Activated CD4-positive, alpha-beta T cell treated with anti-CD3 and anti-CD28 coated beads, Interleukin-2, amount 50 U/mL, for 4 hours (primary cell): ENCODE measurements at places on chromosomes 3 and 15.

DNA sequence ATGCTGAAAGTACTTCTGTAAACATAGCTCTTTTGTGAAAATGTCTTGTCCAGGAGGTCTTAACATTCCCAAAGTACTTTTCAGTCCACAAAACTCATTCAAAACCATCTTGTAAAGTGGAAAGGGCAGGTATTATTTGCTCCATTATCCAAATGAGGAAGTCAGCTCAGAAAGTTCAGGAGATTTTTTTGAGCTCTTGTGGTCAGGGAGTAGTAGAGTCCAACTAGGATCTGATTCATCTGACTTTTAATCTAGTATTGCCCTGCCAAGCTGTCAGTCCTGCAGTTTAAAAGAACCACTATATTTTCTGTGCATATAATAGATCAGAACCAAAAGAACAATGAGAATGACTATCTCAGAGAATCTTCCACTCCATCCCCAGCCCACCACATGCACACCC is 83.5 kb downstream of the FOXB1 start:
- DNase-seq: no peak

GRCh38 chr3:77001062-77001701 is 38.7 kb upstream of the ROBO2 start:
- DNase-seq: no peak

DNA sequence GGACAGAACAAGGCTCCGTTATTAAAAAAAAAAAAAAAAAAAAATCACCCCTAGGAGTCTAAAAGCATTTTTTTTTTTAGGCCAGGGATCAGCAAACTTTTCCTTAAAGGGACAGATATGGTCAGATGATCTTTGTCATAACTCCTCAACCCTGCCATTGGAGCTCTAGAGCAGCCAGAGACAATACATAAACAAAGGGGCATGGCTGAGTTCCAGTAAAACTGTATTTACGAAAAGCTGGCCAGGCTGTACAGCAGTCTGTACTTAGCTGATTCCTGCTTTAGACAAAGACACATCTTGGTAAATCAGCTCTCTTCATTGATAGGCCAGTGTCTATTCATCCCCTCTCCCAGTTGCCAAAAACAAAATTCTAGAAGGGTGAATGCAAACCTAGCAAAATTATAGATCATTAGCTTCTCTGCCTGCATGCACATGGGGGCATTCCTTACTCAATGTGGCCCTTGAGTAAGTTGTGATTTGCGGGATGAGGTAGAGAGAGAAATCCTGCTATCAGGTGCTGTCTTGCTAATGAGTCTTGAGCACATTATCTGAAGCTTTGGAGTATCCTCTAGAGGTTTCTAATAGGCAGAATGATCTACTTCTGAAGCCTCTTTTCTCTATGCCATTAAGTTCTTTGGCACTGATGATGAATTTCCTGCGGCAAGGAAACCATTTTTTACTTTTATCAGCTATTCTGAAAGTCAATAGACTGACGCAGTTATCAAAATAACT is 35.2 kb downstream of the SENP8 start:
- DNase-seq: no peak

DNA sequence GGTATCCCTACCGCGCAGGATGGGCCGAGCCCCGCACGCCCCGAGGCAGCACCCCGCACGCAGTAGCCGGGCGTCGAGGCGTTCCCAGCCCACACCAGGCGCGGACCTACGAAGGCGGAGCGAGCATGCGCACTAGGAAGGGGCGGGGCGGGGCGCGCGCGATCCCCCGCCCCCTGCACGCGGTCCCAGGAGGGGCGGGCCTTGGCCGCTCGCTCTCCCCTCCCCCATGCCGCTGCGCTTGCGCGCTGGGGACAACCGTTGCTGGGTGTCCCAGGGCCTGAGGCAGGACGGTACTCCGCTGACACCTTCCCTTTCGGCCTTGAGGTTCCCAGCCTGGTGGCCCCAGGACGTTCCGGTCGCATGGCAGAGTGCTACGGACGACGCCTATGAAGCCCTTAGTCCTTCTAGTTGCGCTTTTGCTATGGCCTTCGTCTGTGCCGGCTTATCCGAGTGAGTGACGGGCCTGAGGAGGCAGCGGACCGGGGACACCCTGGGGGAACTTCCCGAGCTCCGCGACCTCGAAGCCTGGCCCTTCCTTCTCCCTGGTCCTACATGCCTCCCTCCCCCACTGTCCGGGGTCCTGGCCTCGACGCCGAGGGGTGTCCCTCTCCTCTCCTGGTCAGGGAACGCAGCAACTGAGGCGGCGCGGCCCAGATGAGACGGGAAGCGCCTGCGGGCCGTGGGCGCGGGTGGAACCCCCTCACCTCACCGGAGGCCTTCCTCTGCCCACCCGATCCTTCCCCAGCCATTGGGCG is at the start of gene SPESP1:
Gene SPESP1, plus strand, starts transcription at position 258 of the 755 bp plus-strand sequence. Its CDS starts 129 bp downstream, at position 387.
- DNase-seq: peak; percentile 23

GRCh38 chr15:29596266-29596665 is 226.0 kb downstream of the TJP1 start:
- no peak for DNase-seq

DNA sequence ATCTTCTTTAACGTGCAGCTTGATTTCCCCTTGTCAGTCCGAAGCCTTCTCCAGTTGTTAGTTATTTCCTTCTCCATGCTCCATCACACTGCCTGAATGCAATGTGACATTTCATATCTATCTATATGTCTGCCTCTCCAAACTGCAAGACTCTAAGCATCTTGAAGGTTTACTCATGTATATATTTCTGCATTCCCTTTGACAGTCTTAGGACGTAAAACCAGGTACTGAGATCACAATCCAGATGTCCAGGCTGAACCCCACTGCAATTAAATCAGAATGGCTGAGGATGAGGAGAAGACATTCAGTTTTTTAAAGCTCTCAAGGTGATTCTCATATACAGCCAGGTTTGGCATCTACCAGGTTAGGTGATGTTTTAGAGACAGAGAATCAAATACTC is 6.1 kb upstream of the SATB1 start:
- no peak for DNase-seq

- DNase-seq: no peak
These were observed 87.5 kb upstream of the DAZL start for GRCh38 chr3:16692486-16693344.

DNA sequence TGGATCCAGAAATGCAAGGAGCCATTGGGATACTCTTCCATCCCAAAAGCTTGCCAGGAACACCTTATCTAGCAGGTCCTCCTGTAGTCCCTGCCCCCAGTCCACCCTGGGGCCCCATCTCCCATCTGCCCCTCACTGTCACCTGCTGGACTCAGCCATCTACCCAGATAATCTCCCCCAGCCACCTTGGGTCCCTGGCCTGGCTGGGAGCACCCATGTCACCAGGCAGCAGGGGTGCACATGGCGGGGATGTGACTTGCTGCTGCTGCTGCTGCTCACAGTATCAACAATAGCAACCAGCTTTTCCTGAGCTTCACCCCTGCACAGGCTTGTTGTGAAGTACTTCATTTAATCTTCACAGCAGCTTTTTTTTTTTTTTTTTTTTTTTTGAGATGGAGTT is 12.6 kb downstream of the PTH1R start:
- no peak for DNase-seq

DNA sequence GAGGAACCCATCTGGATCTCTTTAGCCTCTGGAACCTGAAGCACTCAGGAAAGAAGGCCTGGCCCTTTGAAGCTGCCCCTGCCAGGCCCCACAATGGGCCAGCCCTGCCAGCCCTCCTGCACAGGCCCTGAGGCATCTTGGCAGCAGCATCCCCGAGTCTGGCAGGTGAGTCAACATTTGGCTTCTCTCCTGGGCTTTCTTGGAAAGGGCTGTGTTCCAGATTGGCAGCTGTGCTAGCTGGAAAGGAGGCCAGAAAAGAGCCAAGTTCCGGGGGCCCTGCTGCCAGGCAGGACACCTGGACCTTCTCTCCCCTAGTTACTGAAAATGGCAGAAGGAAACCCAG is 187.2 kb downstream of the SHQ1 start:
- no peak for DNase-seq

DNA sequence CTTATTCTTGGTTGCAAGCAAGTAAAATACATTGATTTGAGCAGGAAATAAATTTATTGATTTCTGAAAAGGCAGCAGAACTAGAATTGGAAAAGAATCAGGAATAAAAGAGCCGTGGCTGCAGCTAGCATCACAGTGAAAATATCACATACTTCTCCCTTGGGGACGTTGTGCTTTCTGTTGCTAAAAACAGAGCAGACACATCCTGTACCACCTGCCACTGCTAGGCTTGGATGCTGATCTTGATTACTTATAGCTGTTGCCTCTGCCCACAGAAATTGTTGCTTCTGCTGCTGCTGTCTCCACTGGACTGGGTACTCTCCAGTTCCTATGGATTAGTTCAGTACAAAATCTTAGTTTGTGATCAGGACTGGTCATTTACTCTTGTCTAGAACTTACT is 283.8 kb downstream of the C3orf38 start:
- no peak for DNase-seq

DNA sequence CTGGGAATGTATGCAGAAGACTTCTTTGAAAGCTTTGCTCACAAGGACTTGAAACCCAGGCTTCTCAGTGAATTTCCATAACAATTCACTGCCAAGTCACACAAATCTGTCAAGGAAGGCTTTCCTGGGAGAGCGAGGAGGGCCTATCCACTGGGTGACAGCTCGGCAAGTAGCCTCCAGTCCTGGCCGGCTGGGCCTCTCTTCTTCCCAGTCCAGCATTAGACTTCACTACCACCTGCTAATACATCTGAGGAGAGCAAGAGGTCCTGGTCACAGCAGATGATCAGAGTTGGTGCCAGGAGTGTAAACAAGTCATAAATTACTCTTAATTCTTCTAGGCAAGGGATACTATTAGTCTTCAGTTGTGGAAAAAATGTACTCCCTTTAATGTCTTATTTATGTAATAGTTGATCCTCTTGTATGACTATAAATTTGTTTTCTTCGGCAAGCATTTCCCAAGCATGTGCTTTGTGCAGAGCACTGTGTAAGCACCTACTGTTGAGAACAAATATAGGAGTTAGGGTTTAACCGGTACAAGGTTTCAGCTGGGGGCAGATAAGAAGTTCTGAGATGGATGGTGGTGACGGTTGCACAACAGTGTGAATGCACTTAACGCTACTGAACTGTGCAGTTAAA is 162.9 kb downstream of the VGLL4 start:
- DNase-seq: no peak

- no peak for DNase-seq
These were observed 6.1 kb downstream of the RASSF1 start for GRCh38 chr3:50334339-50335075.

- no peak for DNase-seq
These were observed 831 bp downstream of the IFT57 start for GRCh38 chr3:108221393-108221792.

GRCh38 chr3:129836381-129837064 is 57.0 kb downstream of the TMCC1 start:
- no peak for DNase-seq

- DNase-seq: no peak
These were observed 630.9 kb upstream of the NR2F2 start for GRCh38 chr15:95699578-95699977.

DNA sequence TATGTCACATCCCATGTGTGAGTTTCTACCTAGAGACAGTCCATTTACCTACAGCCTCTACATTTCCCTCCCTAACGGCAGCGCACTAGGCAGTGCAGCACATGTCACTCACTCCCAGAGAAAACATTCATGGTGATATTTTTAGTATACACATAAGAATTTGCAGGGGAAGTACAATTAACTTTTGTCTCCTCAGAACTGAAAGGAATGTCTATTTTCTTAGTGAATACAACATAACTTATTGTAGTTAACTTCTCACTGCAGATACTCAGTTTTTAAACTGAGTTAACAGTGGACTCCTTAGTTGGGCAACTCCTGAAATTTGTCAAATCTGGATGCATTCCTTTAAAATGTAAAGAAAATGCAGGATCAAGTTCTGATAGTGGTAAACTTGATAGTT is 4.5 kb upstream of the ZBTB47 start:
- DNase-seq: no peak

DNA sequence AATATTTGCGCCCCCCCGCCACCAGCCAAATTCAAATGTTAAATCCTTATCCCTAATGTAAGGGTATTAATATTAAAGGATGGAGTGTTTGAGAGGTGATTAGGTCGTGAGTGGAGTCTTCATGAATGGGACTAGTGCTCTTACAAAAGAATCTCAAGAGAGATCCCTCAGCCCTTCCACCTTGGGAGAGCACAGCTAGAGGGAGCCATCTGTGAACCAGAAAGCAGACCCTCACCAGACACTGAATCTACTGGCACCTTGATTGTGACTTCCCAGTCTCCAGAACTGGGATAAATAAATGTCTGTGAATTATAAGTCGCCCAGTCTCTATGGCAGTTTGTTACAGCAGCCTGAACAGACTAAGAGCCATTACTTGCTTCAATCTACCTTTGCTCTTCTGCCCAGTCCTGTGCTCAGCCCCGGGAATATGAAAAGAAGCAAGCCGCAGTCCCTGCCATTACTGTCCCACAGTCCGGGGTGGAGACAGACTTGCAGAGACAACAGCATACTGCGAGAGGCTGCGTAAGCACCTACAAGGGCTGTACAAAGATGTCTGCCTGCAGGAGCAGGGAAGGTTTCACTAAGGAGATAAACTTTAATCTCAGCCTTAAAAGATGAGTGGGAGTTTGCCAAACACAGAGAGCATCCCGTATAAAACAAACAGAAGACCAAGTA is 110.7 kb upstream of the TMCO5A start:
- no peak for DNase-seq

DNA sequence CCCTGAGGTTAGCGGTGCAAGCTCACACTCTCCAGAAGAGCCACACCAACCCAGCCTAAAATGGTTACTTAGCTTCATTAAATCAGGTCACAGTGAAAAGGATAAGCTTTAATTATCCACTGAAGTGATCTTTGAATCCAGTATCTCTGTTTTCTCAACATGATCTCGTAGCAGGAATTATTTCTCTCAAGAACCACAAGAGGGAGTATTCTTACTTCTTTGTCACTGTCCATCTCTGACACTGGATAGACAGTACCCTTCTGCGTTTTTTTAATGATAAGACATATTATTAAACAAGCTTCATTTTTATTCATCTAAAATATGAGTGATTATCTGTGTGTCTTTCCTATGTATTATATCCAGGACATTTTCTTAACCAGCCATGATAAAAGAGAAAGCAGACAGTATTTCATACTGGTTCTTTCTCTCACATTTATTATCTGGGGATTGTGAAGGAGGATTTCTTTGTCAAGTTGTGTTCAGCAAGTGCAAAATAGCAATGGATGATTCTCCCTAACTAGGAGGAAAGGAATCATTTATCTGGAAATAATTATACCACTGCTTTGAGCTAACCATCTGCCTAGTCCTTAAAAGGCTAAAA is 105.4 kb upstream of the CCDC54 start:
- DNase-seq: no peak

GRCh38 chr3:49531218-49531617 is 23.1 kb upstream of the BSN start:
- DNase-seq: no peak

DNA sequence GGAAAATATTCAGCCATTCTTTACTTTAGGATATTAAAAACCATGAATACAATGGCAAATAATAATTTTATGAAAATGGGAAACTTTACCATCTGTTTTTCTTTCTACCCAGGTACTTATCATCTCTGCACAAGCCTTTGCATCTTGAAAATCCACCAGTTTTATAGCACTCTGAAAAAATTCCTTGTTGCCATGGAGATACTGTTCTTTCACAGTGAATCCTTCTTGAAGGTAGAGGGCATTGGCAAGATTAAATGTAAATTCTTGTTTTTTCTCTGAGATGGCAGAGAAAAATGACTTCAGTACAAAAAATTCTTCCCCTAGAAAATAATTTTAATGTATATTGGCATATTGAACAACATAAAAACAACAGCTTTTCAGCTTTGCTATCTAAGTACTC is 6.9 kb downstream of the SERPINI2 start:
- DNase-seq: no peak

GRCh38 chr15:35871282-35871681 is 325.3 kb upstream of the DPH6 start:
- DNase-seq: no peak

- DNase-seq: no peak
These were observed 42.0 kb upstream of the SPTSSB start for GRCh38 chr3:161413127-161413854.
